ENCODE measurements at places on chromosomes 5 and 9. TPM values are rescaled to one million over a fixed set of nuclear protein-coding genes. Genes with fewer than 3 reads are reported as not detected.

GRCh38 chr5:65184780-65185179, 296.9 kb downstream of the ADAMTS6 start:
- DNase-seq = no peak

The B4GALT7 gene
- 48.8 TPM for total RNA-seq

DNA sequence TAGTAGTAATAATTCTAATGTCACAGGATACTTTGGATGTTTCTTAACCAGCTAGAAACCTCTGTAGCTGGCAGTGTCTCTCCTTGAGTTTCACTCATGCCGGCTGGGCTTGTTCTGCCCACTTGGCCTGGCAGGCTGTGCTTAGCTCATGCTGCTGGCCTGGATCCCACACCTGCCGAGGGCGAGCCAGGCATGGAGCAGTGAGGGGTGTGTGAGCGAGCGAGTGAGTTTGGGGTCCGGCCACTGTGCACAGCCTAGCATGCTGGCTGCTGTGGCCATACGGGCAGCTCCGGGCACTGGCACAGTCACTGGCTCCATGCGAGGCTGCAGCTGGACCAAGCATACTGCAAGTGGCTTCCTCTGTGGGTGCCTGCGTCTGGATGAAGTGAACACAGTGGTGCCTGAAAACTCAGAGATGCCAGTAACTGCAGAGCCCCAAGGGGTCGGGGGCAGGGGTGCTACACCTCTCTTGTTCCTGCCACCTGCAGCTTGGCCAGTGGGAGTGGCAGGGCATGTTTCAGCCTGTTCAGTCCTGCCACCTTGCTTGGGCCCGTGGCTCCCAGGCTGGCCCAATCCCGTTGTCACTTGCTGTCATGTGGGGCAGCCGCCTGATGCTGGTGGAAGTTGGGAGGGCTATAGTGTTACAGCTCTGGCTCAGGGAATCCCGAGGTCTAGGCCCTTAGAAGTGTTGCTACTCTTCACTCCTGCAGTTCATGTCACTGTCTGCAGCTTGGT, 9.9 kb downstream of the FSD1L start:
- no peak for DNase-seq

DNA sequence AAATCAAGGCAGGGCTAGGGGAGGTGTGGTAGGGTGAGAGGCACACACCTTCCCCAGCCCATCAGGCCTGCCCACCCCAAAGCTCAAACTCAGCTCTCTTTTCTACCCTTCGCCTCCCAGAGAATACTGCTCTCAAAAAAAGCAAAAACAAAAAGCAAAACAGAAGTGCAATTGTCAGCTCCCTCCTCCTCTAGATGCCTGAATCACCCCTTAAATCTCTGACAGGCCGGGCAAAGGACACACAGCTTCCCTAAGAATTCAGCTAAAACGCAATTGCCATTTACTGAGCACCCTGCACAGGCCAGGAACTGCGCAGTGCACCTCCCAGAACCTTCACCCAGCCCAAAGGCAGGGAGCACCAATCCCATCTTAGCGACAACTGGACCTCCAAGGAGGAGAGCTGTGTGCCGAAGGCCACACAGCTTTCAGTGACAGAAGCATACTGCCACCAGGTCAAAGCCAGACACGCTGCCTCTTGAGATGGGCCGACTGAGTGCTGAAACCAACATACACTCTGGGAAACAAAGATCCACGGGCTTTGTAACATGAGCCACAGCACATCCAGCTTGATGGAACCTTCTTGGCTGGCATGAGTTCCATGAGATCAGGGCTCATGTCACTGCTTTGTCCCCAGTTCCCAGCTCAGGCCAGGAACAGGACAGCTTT, 53.4 kb upstream of the STXBP1 start:
- no peak for DNase-seq

- no peak for DNase-seq
Observed at GRCh38 chr9:6944093-6944551, 186.3 kb downstream of the KDM4C start.

The S1PR3 gene
- total RNA-seq = 0.76 TPM

The DNAJA1 gene
- total RNA-seq = 194 TPM

- no peak for DNase-seq
Observed at GRCh38 chr5:87401626-87402025, 11.1 kb downstream of the CCNH start.

DNA sequence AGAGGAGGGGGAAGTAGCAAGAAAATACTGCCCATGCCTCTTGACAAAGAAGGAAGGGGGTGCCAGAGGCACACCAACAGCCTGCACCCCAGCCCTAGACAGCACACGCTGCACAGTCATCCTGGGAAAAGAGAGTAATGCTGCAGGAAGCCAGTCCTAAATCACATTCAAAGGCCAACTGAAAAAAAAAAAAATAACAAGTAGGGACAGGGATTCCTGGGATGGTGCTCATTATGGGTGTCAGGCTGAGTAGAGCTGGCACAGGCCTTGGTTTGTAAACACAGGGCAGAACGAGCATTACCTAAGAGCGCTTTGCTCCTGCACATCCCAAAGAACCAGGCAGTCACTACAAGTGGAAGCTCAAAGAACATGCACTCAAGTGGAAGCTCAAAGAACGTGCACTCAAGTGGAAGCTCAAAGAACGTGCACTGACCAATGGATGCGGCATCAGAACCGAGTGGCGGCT, 7.8 kb downstream of the RAPGEF1 start:
- DNase-seq = no peak

GRCh38 chr9:36597412-36598178, 24.9 kb downstream of the MELK start:
- no peak for DNase-seq

The IL13 gene
- total RNA-seq = not detected

DNA sequence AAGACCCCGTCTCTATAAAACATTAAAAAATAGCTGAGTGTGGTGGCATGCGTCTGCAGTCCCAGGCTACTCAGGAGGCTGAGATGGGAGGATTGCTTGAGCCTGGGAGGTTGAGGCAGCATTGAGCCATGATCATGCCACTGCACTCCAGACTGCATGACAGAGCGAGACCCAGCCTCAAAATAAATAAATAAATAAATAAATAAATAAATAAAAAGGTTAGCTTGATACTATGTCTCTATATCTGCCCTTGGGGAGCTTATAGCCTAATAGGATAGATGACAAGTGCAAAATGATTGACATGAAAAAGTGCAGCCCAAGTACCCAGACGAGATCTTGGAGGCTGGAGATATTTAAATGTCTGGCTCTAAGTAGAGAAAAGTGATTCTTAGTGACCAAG, 122.6 kb downstream of the PDE4D start:
- DNase-seq = no peak

DNA sequence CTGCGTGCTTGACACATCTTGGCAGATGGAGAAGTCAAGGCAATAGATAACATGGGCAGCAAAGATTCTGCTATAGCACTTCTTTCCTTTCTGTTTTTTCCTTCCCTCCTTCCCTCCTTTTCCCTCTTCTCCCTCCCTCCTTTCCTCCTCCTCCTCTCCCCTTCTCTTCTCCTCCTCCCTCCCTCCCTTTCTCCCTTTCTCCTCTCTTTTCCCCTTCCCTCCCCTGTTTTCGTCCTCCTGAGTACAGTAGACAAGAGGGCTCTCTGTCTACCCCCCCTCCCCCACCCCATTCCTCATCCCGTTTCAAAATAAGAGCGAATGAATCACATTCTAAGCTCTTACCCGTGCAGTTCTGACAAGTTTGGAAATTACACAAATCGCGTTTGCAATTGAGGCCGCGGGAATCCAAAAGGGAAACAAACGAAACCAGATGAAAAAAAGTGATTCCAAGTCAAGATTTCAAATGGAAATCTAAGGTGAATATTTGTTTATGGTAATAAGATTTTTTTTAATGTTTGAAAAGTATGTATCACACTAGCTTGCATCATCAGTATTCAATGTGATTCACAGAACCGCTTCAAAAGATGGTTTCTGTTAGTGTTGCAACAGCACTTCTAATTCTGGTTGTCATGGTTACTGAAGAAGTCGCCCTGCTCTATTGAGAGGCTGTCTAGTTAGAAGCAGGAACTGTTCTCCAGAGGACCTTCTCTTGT, 1.3 kb downstream of the NIM1K start:
- no peak for DNase-seq

The MARCOL gene
- total RNA-seq = not detected

DNA sequence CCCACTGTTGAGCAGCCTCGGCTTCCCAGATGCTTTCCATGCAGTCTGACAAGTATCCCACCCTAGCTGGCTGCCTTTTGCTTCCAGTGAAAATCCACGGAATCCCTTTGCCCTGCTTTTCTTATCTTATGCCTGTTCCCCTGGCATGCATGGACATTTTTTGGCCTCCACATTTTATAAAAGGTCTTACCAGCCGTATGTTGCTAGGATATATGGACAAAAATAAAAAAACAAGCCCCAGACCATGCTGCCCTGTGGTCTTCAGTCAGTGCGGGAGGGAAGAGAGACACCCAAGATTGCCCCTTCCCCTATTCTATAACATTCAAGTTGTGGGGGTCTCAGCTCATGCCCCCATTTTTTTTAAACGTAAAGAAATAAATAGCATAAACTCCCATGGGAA, 129.6 kb downstream of the COL23A1 start:
- no peak for DNase-seq

- no peak for DNase-seq
Observed at GRCh38 chr9:7752481-7752880, 47.1 kb downstream of the DMAC1 start.

The GNA14 gene
- total RNA-seq = 0.15 TPM

GRCh38 chr5:127410959-127411358, 106.5 kb upstream of the PRRC1 start:
- no peak for DNase-seq

The PCDHGB7 gene
- total RNA-seq = 9.8 TPM

DNA sequence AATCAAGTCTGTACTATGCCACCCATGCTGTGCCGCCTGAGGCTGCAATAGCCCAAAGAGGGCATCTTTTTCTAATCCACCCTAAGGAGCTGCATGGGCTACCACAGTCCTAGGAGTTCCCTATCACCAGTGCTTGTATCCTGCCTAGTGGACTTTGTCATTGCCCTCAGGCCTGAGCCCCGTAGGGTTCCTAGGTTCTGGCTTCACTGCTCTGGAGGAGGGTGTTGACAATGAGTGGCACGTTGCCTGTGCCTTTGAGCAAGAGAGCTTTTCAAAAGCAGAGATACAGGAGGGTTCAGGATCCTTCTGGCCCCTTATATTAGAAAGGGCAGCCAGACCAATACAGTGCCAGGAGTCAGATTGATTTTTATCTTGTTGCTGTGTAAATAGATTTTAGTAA, 93.0 kb downstream of the PRDM6 start:
- DNase-seq = no peak

- DNase-seq = no peak
Observed at GRCh38 chr5:95385334-95385733, 5.8 kb upstream of the FAM81B start.

DNA sequence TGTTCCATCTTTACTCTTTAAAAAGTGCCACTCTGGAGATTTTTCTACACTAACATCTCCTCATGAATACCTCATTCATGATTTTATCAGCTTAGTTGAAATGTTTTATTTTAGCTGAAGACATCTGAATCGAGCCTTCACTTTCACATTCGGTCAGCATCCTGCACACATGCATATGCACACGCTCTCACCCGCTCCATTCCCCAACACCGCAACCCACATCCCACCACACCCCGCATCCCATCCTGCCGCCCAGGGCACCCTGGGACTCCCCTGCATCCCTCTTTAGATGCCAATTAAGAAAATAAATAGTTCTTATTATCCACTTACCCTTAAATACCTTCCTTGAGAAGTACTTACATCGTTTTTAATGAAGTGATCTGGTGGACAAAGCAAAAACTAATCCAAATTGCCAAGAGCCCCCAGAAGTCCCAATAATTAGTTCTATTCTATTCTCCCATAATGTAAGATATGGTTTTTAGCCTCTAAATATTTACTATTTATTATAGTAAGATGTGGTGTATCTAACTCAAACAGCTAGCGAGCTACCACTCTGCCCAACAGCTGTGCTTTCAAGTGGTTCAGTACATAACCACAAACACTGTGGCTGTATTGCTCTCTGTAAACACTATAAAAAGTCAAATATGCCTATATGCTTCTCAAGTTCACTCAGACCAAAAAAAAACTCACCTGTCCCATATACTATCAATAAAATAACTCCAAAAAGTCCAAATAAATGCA, 38.2 kb downstream of the GZMK start:
- no peak for DNase-seq

DNA sequence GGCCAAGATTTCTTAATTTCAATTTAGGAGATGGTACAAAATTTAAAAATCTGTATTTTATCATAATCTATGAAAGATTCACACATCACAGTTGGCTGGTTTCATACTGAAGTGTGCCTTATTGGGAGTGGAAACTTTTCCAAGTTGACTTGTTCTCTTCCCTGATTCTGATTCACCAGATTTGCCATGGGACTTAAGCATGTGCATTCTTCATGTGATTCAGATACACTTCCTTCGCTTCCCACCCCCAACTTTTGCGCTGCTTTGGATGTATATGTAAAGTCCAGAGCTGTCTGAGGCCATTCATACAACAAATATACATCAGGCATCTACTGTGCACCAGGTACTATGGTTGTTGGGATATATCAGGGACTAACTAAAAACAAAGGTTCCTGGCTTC, 34.4 kb downstream of the CPEB4 start:
- DNase-seq = no peak

The SV2C gene
- 0.88 TPM for total RNA-seq

DNA sequence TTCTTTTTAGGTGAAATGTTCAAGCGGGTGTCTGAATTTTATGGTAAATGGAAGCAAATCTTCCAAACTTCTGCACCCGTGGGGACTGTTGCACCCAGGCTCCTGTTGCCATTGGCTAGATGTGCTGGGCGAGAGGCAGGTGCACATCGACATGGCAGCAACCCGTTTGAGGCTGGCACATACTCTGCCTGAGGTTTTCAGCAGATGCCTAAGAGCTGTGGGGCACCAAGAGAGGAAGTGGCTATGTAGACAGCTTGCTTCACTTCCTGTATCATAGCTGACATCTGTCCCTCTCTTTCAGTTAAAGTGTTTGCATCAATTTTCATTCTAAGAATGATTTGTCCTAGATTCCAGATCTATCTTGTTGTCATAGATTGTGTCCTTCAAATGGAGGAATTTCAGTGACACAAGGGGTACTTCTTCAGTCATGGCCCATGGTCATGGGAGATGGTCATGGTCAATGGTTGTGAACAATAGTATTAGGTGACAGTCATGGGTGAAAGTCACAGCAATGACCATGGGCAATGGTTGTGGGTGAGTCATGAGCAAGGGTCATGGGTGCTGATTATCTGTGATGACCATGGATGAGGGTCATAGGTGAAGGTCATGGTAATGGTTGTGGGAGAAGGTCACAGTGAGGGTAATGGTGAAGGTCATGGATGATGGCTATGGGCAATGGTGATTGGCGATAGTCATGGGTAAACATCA, 115.1 kb upstream of the IRX4 start:
- DNase-seq = no peak

DNA sequence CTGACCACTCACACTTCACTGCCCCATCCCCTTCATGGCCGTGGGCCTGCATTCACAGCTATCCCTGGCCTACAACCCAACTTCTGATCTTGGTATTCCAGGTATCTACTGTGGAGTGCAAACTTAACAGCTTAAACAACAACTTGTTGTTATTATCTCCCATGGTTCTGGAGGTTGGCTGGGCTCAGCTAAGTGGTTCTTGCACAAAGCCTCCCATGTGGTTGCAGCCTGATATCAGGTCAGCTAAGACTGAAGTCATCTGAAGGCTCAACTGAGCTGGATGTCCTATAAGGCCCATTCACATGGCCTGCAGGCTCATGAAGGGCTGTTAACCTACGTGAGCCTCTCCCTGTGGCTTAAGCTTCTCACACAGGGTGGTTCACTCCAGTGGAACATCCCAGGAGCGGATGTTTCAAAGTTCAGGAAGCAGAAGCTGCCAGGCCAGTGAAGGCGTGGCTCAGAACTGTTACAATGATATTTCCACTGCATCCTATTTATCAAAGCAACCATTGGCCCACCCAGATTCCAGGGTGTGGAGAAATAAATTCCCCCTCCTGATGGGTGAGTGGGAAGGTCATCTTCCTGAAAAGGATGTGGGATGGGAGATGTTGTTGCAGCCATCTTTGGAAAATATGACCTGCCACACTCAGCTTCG, 30.0 kb upstream of the TRIO start:
- no peak for DNase-seq

Measured in Calu3 (cell line).